ENCODE measurements at places on chromosomes 3 and 15.

- DNase-seq = no peak
Measured at GRCh38 chr3:181725131-181725731, 13.5 kb downstream of the SOX2 start.

DNA sequence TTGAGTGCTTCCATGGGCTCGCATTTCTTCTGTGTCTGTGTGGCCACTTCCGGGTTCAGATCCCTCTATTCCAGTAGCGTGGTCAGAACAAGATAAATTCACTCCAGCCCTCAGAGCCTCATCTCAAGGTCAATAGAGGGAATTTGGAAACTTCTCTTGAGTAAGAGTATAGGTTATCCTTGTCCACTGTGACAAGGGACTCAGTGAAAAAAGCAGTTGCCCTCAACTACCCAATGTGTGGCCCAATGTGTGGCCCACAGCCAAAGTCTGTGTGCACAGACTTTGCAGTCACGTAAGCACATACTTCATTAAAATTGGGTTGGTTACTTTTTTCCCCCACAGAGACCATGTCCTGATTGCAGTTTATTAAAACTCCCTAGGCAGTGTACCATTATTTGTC lies 305.6 kb upstream of the SEMA6D start:
- no peak for DNase-seq

DNA sequence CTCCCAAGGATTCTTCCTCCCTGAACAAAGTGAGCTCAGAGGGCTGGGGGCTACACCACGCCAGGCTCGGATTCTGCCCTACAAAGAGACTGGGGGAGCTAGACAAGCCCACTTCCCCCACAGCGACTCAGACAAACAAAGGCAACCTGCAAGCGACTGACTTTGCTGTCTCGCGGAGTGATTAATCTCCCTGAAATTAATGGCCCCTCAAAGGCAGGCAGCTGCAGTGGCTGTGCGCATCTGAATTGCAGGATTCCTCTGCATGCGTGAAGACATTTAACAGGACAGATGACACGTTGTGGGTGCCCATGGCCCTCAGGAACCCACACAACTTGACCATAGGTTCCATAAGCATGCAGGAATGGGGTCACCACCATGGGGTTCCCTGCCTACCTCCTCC lies 18.4 kb downstream of the CTXND1 start:
- no peak for DNase-seq

- no peak for DNase-seq
Measured at GRCh38 chr15:74332611-74333010, 34.8 kb downstream of the CYP11A1 start.

DNA sequence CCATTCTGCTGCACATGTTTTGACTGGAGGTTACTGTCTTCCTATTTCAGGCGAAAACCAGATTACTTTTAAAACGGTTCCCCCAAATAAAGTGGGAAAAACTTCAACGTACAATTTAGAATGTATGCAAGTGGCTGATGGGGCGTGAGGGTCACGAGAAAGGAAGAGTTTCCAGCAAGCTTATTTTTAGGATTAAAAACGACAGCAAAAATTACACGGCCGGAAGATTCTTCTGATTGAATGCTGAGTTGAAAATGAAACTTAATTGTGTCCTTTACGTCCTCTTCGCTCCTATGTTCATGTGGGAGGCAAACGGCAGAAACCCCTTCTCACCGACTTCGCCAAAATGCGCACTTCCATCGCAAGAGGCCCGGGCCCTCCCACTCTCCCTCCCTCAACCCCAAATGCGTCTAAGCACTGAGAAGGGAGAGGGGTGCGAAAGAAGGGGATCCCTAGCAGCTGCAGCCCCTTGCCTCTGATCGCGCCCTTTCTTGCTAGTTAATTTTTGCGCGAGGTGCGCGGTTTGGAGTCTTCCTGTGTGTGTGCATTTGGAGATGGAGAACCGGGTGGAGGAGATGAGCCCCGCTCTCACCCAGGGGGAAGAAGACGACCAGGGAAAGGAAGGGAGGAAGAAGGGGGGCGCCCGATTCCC lies 656 bp downstream of the CD47 start:
- DNase-seq = no peak

DNA sequence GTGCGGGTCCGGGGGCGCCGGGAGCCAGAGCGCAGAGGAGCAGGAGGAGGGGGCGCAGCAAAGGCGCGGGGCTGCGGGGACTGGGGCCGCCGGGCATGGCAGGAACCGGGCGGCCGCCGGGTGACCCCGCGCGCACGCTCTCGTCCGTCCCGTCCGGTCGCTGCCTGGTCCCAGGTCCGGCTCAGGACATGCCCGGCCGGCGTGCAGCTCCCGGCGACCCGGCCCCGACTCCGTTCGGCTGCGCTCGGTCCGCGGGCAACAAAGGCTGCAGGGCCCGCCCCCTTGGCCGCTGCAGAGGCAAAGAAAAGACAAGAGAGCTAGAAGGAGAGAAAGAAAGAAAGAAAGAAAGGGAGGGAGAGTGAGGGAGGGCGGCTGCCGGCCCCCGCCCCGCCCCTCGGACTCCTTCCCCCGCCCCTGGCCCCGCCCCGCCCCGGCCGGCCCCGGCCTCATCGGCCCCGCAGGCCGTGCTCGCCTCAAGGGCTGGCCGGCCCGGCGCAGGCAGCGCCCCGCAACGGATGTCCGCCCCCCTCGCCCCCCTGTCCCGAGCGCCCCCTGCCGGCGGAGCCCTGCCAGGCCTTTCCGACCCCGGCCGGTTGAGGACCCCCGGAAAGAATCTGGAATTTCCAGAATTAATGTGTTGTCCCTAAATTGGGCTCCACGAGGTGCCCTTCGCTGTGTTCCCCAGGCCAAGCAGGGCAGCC lies at the start of gene ADAMTS7:
ADAMTS7 (minus strand) TSS at position 341 of the 701 bp plus-strand sequence; CDS start at position 97, 244 bp downstream.
- peak; percentile 18 for DNase-seq

DNA sequence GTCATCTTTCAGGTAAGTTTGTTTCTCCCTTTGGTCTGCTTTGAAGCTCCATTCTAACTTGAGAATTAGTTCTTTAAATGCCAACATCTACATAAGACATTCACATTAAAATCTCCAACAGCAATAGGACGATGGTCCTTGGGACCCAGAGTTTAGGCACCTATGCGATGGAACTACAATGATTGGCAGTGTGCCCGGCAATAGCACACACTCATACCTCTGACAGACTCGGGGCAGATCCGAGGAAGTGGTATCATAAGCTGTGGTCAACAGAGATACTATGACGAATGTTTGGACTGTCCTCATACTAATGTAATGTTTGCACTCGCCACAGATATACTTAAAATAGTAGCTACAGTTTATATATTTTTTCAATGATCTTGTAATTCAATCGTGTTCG lies 34.2 kb upstream of the NR2F2 start:
- no peak for DNase-seq

DNA sequence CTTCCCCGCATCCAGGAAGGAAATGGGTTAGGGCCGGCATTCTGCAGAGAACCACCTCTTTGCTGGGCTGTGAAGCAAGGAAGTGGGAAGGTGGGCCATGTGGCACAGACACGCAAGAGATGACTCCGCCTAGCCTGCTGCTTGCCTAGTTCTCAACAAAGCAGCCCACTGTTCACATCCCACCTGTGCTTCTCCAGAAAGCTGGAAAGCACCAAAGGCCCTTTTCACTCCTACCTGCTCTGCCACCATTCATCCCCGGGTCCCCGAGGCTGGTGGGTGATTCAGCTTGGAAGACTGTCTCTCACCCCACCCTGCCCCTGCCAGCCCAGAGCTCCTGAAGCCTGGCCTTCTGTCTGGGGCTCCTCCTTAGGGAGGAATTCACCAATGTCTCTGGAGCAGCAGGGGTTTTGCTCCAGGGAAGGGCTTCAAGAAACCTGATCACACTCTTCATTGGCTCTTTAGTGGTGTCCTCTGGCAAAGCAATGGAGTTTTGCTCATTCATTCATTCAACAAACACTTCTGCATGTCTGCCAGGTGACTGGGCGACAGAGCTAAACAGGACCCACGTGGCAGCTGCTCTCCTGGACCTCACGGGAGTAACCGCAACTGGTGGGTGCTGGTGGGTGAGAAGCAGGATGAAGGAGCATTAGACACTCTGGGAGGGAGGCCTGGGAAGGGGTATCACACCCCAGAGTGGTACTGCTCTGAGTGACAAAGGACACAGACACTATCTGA lies 145.4 kb upstream of the TLE3 start:
- DNase-seq = no peak

GRCh38 chr15:49462232-49462844 lies 39.3 kb downstream of the FGF7 start:
- no peak for DNase-seq

- peak; percentile 6 for DNase-seq
Measured at GRCh38 chr3:76432396-76432795, 607.5 kb upstream of the ROBO2 start.

DNA sequence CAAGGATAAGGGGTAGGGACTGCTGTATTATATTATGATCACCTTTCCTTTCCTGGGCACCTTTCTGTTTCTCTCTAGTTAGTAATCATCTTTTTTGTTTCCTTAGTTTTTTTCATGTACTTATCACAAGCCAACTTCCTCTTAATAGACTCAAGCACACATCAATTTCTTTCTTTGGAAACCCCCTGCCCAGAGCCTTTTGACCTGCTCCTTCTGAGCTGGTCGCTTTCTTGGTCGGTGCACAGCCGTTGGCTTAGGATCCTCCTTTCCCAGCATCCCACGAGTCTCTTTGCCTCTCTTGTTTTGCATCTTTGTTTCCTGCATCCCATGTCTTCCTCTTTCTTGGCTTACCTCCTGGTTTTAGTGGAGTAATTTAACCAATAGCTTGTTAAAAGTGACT lies 26.9 kb downstream of the GASK1A start:
- DNase-seq = no peak

GRCh38 chr15:35305031-35305550 lies 220.0 kb upstream of the NANOGP8 start:
- no peak for DNase-seq

DNA sequence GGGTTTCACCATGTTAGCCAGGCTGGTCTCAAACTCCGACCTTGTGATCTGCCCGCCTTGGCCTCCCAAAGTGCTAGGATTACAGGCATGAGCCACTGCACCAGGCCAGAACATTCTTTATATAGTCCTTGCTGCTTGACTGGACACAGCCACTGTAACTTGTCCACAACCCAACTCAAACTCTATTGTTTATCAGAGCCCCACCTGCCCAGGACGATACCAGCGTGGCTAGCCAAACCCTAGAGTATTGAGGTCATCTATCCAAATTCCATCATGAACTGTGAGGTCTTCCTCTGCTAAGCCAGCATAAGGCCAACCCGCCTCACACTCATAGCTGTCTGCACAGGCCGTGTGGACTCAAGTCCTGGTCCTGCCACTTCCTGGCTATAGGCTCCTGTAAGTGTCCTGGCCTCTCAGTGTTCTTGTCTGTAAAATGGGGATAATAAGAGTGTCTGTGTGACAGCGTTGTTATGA lies 63.9 kb downstream of the DAPK2 start:
- no peak for DNase-seq

DNA sequence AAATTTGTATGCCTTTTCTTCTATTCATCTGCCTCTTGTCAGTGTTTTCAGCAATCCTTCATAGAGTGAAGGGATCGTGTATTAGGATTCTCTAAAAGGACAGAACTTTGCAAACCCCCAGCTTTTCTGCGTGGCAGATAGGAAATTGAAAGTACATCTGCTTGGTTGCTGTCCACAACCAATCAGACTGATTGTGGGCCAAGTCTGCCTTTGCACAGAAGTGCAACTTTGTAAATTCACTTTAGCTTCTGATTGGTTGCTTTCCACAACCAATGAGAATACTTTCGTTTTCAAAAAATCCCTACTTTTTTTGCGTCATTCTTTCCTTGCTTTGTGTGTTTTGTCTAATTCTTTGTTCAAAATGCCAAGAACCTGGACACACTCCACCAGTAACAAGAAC lies 847.4 kb downstream of the FHIT start:
- no peak for DNase-seq

GRCh38 chr3:7999384-7999783 lies 502.2 kb upstream of the LMCD1 start:
- DNase-seq = no peak

DNA sequence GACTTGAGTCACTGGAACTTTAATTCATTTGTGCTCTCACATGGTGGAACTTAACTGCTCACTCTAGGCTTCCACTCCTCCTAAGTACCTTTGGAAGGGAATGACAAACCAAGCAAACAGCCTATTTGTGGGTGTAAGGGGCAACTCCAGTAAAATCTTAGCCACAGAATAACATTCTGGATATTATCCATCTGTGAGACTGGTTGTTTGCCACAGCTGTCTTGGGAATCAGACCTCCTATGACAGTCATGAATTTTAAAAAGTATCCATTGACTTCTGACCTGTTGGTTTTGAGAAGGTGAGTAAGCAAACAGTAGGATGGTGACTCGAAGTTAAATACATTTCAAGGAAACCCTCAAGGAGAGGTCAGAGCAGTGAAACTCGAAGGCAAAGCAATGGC lies 147.3 kb upstream of the CDIN1 start:
- DNase-seq = no peak

- DNase-seq = no peak
Measured at GRCh38 chr15:60001610-60002527, 2.2 kb upstream of the FOXB1 start.

DNA sequence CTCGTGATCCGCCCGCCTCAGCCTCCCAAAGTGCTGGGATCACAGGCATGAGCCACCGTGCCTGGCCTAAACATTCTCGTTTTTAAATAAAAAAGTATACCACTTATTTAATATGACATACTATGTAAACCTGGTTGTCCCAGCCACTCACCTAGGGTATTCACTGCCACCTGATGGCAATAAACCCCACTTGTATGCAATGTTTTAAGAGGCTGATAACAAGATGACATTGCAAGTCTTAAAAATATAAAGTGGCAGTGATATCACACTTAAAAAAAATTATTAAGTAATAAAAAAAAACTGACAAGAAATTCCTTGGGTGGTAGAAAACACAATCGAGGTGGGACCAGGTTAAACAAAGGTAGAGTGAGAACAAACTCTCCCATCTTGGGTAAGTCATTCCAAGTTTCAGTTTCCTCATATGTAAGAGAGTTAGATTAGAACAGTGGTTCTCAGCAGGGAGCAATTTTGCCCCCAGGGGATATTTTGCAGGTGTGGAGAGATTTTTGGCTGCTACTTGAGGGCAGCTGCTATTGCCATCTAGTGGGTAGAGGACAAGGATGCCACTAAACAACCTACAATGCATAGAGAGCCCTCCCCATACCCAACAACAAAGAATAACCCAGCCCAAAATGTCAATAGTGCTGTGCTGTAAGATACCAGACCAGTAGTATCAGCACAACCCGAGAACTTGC lies 14.5 kb downstream of the ARF4 start:
- DNase-seq = no peak

GRCh38 chr15:42194513-42194912 lies 13.6 kb downstream of the VPS39 start:
- no peak for DNase-seq

DNA sequence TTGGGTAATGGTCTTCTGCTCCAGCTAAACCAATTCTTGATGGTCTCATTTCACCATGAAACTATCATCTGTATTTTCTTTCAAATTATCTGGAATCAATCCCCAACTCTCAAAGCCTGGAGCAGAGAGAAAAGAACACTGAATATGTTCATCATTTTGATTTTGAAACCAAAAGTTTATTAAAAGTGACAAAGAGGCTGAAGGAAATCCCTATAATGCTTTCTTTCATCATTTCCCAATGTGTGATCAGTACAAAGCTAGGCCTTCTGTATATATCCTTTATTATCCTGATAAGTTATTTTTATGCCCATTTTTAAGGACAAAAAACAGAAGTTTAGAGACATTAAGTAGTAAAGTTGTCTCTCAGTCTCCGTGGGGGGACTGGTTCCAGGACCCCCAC lies 50.1 kb upstream of the MBNL1 start:
- DNase-seq = no peak

GRCh38 chr3:46971742-46972141 lies 4.8 kb downstream of the CCDC12 start:
- no peak for DNase-seq

All from right renal cortex interstitium (tissue), 3 donors.